ENCODE measurements at places on chromosomes 11 and 22. TPM values are rescaled to one million over a fixed set of nuclear protein-coding genes. Genes with fewer than 3 reads are reported as not detected.

The TEX12 gene
- not detected for total RNA-seq

The FOSL1 gene
- total RNA-seq: 2.7 TPM

The CASP5 gene
- total RNA-seq: 1.4 TPM

The ACRV1 gene
- total RNA-seq: not detected

The PIH1D2 gene
- total RNA-seq: 2.7 TPM

GRCh38 chr11:117997823-117998579 is 11.8 kb downstream of the IL10RA start:
- DNase-seq: peak; percentile 18
- no peaks in the 10 kb centered on the region for H3K27me3 ChIP-seq
- no peaks in the 10 kb centered on the region for H3K36me3 ChIP-seq
- no peak overlapping the region for H3K27ac ChIP-seq

GRCh38 chr11:85530634-85531033 is 96.5 kb downstream of the DLG2 start:
- no peaks in the 10 kb centered on the region for H3K27me3 ChIP-seq
- H3K36me3 ChIP-seq: no peaks in the 10 kb centered on the region
- H3K4me3 ChIP-seq: no peak overlapping the region
- no peaks in the 10 kb centered on the region for H3K4me1 ChIP-seq
- no peak for DNase-seq
- no peak overlapping the region for H3K27ac ChIP-seq

- peak; percentile 79 for DNase-seq
- peaks cover 11% of the 10 kb centered on the region for H3K36me3 ChIP-seq
- H3K27me3 ChIP-seq: no peaks in the 10 kb centered on the region
- H3K4me1 ChIP-seq: peaks cover 61% of the 10 kb centered on the region
These were observed 5.5 kb upstream of the APOA1 start for GRCh38 chr11:116842909-116843308.

GRCh38 chr11:9461760-9462134 is 935 bp downstream of the ZNF143 start:
- H3K4me3 ChIP-seq: peak overlapping the region; percentile 54
- peaks cover 17% of the 10 kb centered on the region for H3K4me1 ChIP-seq
- DNase-seq: no peak
- peak overlapping the region; percentile 99 for H3K27ac ChIP-seq
- H3K36me3 ChIP-seq: no peaks in the 10 kb centered on the region

- H3K4me1 ChIP-seq: peaks cover 21% of the 10 kb centered on the region
- H3K27me3 ChIP-seq: no peaks in the 10 kb centered on the region
- H3K36me3 ChIP-seq: no peaks in the 10 kb centered on the region
- H3K4me3 ChIP-seq: no peak within 1 kb of the TSS
These were observed at the start of gene CST6 for GRCh38 chr11:66011785-66012303. Gene CST6, plus strand, starts transcription at chr11:66012008. Its CDS starts 37 bp downstream, at chr11:66012045.

Data from Caco-2 (cell line).